ENCODE measurements at places on chromosomes 6 and 20.
A peak's percentile ranks its signal among the peaks of the same experiment; 100 is the strongest.

DNA sequence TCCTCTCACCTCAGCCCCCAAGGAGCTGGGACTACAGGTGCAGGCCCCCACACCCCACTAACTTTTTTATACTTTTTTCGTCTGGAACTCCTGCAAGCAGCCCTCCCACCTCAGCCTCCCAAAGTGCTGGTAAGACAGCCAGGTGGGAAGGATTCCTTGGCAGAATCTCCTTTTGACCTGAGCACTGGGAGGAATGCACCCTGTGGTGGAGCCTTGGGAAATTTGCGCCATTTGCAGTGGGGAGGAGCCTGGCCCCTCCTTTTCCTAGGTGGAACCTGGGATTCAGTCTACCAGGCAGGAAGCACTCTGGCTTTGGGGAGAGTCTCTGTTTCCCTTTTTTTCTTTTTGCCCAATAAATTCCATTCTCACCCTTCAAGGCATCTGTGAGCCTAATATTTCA lies 2.3 kb upstream of the RNGTT start:
- no peak for DNase-seq

GRCh38 chr6:4057036-4057435 lies 21.9 kb downstream of the FAM217A start:
- DNase-seq: no peak

DNA sequence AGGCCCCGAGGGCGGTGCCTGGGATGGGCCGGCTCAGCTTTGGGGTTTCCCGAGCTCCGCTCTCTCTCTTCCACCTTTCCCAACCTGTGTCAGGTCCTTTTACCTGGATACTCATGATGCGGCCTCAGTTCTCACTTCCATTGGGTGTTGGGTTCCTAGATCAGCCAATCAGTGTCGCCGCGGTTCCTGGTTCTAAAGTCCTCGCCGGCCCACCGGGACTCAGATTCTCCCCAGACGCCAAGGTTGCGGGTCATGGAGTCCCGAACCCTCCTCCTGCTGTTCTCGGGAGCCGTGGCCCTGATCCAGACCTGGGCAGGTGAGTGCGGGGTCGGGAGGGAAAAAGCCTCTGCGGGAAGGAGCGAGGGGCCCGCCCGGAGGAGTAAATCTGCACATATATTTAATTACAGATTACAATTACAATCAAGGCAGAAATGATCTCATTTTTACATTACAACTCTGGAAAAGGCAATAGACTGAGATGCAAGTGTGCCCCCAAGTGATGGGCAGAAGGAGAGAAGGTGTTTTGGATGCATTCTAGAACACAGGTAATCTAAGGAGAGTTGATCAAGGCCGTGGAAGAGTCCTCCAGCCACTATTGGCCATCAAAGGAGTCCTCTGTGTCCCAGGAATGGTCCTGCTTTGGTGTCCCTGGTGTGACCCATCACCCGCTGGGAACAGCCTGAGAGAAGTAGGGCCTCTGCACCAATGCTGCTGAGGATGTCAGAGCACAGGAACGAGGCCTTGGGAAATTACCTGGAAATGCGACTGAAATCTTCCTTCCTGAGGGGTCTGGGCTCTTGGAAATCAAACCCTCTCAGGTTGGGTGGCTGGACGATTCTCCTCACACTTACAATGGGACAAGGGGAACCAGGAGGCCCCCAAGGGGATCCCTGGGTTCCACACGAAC lies 34.7 kb upstream of the MICB start:
- DNase-seq: peak; percentile 81

DNA sequence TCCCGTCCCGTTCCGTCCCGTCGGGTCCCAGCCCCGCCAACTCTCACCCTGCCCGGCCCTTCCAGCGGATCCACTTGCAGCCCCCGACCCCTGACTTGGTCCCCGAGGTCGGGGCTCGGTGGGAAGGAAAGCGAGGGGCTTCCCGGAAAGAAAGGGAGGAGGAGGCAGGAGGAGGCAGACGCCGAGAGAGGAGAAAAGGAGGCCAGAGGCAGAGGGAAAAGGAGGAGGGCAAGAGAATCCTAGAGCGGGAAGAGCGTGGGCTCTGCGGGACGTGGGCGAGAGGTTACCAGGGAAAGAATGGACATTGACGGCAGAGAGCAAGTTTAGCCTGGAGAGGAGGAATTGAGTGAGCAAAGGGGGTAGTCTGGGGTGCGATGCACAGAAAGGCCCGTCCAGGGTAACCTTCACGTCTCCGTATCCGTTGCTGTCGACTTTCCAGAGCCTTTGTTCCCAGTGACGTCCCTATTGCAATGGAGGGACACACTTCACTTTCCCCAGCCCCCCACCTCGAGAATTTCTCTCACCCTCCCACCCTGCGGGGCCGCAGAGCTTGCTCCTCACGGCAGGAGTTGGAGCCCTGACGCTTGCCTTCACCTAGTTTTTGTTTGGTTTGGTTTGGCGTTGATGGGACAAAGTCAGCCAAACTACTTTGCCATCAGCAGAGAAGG lies 477 bp upstream of the MOXD1 start:
- no peak for DNase-seq

- DNase-seq: no peak
Measured at GRCh38 chr6:150238846-150239407, 96.1 kb downstream of the PPP1R14C start.

GRCh38 chr6:50819904-50820868 lies 1.5 kb downstream of the TFAP2B start:
- DNase-seq: no peak

GRCh38 chr6:118896339-118897136 lies 2.6 kb downstream of the ASF1A start:
- no peak for DNase-seq

- DNase-seq: no peak
Measured at GRCh38 chr6:159913862-159914564, 23.2 kb downstream of the MAS1 start.

Measured in activated T-helper 1 cell treated with Interleukin-2 at 50 U/mL for 16 hours (primary cell).